ENCODE measurements at places on chromosomes 13 and 19.
A peak's percentile ranks its signal among the peaks of the same experiment; 100 is the strongest.

- DNase-seq: no peak
Observed at GRCh38 chr13:93270769-93271742, 44.4 kb downstream of the GPC6 start.

DNA sequence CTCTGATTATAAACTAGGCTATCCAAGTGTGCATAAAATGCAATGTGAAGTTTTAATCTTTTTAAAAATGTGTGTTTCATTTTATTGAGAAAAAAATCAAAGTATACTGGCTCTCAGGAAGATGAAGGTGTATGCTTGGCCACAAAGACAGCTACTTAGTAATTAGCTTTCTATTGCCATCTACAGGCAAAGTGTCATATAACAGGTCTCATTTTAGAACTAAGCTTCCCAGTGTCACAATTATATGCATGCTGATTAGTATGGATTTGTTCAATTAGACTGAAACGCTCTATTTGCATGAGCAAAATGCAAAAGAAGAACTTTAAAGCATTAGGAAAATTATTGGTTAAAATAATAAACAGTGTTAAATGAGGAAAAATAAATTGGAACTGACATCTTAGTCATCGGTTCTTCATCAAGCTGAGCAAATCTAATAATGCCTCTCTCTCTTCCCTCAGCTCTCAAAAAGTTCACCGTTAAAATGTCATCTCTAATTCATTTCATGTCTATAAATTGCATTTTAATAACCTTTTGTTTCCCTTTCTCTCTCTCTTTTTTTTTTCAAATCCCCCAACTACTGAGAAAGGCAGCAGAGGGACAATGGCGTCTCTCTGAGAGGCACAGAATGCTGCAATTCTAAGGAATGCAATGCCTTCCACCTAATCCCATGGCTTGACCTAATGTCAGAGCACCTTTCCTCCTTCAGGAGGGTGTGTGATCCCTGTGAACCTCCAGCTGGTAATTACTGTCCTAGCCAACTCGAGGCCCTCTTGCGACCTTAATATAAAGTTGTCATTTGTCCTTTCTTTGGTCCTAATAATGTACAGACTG, 313.1 kb upstream of the MAB21L1 start:
- no peak for DNase-seq

- DNase-seq: no peak
Observed at GRCh38 chr13:85527316-85527715, 271.9 kb downstream of the SLITRK6 start.

- no peak for DNase-seq
Observed at GRCh38 chr13:51957377-51958216, 53.7 kb downstream of the ATP7B start.

DNA sequence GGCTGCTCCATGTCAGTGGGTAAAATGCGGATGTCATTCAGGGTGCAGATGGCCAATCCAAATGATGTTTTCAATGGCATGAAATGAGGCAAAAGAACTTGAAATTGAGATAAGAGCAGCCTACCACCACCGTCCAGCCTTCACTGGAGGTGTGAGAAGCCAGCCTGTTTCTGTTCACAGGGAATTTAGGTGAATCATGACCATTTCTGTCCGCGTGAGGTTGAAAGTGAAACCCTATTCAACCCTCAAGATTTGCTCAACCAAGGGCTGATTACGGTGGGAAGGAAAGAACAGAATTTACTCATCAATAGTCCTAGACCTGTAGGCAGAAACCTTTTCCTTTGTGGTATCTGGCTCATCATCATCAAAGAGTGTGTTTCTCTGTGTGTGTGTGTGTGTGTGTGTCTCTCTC, 370.7 kb downstream of the COG6 start:
- DNase-seq: no peak

DNA sequence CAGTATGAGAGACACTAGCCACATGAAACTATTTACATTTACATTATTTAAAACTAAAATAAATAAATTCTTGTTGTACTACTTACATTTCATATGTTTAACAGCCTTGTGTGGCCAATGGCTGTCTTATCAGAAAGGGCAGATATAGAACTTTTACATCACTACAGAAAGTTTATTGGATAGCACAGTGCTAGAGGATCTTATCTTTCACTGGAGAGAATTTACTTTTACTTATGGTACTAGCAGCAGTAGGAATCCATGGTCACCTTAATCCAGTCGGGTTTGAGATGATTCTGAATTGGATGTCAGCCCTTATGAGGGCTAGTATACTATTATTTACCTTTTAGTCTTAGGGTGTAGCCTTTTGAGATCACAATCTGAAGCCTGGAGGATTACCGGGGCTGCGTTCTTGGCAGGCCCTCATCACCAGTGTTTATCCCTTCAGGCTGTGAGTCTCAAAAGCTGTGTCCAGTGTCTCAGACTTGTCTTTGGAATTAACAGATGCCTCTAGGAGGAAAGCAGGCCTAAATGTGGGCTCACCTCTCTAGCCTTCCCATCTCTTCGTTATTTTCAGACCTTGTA, 21.7 kb downstream of the IFT88 start:
- no peak for DNase-seq

- DNase-seq: no peak
Observed at GRCh38 chr19:11373166-11373884, 1.1 kb upstream of the SWSAP1 start.

DNA sequence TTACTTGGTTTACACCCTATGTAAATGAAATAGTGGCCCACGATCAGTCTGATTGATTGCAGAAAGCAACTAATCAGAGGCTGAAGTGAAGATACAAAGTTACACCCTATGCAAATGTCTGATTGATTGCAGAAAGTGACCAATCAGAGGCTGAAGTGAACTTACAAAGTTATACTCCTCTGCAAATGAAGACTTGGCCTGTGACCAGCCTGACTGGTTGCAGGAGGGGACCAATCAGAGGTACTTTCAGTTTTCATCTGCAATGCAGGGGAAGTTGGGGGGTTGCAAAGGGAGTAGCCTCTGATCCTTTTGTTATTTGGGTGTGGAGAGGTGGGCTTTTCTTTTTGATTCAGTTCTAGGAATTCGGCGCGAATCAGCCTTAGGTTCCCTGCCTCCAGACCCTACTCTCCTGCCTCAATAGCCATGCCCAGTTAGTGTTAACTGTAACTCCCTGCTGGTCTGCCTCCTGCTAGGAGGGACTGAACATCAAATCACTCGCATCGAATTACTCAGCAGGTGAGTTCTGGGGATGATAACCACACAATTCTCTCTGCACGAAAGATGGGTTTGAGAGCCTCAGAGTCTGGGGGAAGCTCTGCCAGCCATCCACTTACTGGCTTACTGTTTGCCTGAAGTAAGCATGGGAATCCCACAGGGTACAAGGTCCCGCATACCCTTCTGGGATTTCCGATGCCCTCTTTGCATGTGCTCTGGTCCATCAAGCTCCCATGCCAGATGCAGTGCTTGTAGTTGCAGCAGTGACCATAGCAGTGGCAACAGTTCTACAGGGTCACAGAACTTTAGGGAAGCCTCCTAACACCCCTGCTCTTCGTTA, 7.5 kb downstream of the ARL11 start:
- DNase-seq: no peak

DNA sequence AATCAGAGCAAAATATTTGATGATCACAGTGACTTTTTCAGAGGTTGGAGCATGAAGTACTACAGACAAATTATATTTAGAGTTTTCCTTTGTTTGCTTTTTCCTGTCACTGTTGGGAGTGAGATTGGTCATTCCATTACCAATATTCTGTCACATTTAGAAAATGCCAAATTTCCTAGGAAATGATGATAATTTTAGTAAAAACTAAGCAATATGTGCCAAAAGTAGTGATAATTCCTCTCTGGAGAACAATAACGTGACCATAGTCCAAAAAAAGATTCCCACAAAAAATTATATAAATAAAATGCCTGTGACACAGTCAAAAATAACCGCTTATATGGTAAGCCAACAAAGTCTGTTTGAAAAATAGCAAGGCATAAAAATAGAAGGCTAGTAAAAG, 2719.4 kb downstream of the PCDH9 start:
- DNase-seq: no peak

DNA sequence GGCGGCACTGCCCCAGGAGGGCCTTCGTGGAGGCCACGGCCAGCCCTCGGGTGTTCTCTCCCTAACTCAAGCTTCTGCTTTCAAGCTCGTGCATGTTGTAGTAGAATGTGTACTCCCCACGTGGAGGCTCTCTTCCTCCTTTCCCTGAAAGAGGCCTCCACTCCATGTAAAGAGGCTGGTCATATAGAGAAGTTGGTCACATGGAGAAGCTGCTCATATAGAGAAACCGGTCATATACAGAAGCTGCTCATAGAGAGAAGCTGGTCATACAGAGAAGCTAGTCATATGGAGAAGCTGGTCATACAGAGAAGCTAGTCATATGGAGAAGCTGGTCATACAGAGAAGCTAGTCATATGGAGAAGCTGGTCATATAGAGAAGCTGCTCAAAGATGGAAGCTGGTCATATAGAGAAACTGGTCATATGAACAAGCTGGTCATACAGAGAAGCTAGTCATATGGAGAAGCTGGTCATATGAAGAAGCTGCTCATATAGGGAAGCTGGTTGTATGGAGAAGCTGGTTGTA, 152.5 kb downstream of the COL4A1 start:
- no peak for DNase-seq

DNA sequence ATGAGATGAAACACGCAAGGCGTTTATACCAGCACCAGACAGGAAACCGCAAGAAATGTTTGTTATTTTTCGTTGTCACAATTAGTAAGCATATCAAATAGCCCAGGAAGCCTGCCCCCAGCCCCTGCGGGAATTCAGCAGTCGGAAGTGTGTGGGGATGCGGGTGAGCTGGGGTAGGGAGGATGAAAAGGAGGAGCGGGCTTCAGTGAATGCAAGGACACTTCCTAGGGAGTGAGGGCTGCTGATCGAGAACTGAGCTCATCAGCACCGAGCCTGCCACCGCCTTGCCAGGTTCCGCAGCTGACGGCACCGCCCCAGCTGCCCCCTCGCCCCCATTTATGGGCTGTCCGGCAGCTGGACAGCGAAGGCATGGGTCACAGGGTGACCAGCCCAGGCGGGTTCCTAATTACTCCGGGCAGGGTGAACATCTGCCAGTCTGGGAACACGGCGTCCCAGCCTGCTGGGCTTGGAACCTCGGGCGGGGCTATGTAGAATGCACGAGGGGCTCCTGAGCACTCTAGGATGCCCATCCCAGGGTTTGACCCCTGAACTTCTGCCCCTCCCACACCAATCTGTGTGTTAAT, 1.6 kb upstream of the BEST2 start:
- DNase-seq: no peak

DNA sequence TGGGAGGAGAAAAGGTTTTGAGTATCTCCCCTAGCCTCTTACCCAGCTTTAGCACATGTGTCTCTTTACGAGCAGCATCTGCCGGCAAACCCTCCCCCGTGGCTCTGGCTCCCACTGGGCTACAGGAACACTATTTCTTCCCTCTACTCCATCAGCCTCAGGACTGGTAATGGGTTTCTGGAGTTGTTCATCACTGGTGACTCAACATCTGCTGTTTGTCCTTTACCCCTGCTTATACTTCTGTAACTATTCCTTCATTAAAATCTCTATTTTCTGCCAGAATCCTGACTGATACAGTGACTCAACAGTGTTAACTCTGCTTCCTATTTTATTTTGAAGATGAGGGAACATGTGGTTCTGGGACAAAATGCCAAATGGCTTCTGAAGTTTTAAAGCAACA, 437.3 kb upstream of the HTR2A start:
- peak; percentile 49 for DNase-seq

GRCh38 chr19:35249848-35250711, 1.3 kb downstream of the LSR start:
- DNase-seq: peak; percentile 12

DNA sequence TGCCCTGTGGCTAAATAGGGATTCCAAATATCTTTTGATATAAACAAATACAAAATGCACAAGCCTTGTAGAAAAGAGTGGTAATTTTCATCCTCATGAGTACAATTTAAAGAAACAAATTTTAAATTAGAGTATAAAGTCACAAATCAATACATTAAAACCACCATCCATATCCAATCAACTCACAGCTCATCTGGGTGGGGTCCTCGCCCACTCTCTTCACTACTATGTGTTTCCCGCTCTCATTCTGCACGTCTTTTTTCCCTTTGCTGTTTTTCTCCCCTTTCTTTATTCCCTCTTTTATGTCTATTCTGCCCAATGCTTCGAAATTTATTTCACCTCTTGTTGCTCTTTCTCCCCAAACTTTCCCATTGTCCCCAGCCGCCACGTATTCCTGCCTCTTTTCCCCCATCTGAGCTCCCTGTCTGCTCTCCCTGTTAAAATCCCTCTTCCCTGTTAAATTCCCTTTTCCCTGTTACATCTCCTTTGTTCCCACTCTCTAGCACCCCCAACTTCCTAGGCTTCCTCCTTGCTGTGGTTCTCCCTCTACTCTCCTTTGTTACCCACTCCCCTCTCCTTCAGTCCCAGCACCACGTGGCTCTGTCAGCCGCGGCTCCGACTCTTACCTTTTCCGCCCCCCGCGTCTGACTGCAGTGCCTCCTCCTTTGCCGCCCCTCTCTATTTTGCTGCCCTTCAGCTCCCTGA, 1.3 kb downstream of the ZNF616 start:
- no peak for DNase-seq

DNA sequence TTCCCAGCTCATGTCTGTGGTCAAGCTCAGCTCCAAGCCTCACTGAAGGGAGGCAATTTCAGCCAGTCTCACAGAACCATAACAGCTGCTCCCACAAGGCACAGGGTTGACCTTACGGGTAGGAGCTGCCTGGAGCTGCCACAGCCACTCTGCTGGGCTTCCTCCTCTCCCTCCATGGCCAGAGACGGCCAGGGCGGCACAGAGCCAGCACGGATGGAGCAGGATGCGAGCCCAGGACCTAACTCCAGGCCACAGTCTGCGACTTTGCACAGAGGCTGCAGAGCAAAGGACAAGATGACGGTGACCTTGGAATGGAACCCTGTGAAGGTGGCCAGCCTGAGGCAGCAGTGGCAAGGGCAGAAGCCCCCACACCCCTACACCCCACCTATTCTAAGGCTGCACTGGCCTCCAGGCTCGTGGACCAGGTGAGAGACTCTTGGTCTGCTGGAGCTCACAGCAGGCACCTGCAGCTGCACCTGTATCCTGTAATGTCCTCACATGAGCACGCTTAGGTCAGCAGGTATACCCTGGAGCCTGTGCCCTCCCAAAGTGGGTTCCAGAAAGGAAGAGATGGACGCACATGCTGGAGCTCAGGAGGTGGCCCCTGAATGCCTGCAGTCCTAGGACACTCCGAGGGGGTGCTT, 29.6 kb downstream of the ADPRHL1 start:
- no peak for DNase-seq

GRCh38 chr13:43694146-43694664, 92.6 kb downstream of the ENOX1 start:
- no peak for DNase-seq

GRCh38 chr13:76016799-76017400, 380.8 kb downstream of the LMO7 start:
- no peak for DNase-seq

DNA sequence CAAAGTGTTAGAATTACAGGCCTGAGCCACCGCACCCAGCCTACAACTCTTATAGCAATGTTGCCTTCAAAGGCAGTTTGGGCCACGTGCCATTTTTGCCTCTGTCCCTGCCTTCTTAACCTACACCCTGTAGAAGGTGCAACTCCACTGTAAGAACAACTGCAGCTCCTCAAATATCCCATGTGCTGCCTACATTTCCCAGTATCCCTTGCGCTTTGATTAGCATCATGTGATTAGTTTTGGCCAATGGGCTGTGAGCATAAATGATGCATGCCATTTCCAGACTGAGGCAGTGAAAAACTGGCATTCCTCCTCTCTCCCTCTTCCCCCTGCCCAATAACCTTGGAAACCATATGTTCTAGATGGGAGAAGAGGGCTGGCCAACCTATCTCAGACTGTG, 75.2 kb upstream of the MRI1 start:
- no peak for DNase-seq

Data from lower leg skin (tissue), 4 donors.